ENCODE measurements at places on chromosomes 7 and 10. TPM values are rescaled to one million over a fixed set of nuclear protein-coding genes. Genes with fewer than 3 reads are reported as not detected.
A peak's percentile ranks its signal among the peaks of the same experiment; 100 is the strongest.

GRCh38 chr10:78905957-78906308 is 162.8 kb upstream of the ZMIZ1 start:
- DNase-seq: no peak

DNA sequence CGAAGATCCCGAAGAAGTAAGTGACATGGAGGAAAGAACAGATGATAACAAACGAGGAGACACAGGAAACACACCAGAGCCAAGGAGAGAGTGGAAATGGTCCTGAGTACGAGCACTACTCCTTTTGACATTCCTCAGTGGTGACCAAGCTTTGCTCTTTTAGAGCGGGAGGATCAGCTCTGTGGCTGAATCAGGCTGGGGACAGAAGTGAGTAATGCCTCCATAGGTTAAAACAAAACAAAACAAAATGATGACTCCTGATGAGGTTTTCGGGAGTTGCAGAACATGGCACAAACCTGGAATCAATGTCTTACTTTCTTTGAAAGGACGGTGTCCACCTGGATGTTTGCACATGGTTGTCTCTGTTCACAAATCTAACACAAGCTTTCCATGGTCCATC is 30.3 kb upstream of the TCF7L2 start:
- DNase-seq: peak; percentile 90

- no peak for DNase-seq
Measured at GRCh38 chr7:136326045-136326609, 349.0 kb upstream of the MTPN start.

- no peak for DNase-seq
Measured at GRCh38 chr10:74307061-74307651, 156.1 kb downstream of the ADK start.

GRCh38 chr7:136640977-136641376 is 227.5 kb upstream of the CHRM2 start:
- no peak for DNase-seq

DNA sequence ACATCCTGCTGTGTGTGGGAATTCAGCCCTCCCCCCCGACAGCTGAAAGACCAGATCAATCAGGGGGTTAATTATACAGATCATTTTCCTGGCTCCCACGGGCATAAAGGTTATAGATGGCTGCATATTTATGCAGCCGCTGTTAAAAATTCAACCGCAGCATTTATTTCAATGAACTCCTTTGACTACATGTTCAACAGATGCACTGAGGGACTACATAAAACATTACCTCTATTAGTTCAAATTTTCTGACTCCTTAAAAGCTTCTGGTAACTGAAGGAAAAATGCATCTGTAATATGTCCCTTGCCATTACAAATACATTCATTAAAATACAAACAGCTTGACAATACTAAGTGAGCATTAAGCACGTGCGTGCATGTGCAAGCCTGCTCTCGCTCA is 49.7 kb upstream of the YAE1 start:
- DNase-seq: no peak

- DNase-seq: peak; percentile 39
Measured at GRCh38 chr10:116385994-116386809, 41.4 kb upstream of the PNLIPRP3 start.

GRCh38 chr10:122132882-122133565 is 138.1 kb upstream of the BTBD16 start:
- no peak for DNase-seq

GRCh38 chr7:1150400-1151002 is 9.5 kb downstream of the ZFAND2A start:
- DNase-seq: no peak

DNA sequence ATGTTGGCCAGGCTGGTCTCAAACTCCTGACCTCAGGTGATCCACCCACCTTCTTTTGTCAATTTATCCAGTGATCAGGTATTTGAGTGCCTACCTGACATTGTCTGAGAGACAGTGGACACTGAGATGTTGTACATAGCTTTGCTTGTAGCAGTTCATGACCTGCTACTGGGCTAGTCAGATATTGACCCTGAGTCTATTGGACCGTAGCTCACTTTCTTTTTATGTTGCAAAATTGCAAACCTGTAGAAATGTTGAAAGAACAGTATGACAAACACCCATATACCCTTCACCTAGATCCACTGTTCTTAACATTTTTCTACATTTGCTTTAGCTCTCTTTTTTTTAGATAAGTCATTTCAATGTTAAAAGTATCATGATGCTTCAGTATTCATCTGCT is 410.4 kb upstream of the GALNT17 start:
- DNase-seq: no peak

- no peak for DNase-seq
Measured at GRCh38 chr10:85596389-85596788, 770.2 kb downstream of the GRID1 start.

DNA sequence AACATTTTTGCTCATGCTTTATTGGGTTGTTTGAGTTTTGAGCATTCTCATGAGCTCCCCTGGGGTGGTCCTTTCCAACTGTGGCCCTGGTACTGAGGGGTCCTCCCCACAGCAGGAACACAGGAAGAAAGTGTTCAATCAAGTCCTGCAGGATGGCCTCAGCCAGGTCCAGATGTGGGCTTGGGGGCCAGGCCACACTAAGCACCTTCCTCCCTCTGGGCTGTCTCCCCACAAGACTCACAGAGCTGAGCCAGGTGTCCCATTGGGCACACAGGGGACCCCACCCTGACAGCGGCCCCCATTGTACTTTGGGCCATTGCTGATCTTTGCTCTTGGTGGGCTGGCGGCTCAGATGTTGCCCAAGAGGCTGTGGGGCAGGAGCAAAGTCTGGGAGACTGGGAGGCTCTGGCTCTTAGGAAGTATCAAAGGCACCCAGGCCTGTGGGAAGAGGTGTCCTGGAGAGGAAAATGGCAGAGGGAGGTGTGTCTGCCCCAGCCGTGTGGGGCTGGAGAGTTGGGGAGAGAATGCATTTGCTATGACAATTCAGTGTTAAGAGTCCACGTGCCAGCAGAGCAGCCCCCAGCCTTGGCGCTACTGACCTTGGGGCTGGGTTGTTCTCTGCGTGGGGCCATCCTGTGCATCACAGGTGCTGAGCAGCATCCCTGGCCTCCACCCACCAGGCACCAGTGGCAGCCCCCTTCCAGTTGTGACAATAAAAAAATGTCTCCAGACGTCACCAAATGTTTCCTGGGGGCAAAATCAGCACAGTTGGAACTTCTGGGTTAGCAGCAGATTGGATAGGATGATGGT is 17.8 kb downstream of the SCART1 start:
- DNase-seq: no peak

DNA sequence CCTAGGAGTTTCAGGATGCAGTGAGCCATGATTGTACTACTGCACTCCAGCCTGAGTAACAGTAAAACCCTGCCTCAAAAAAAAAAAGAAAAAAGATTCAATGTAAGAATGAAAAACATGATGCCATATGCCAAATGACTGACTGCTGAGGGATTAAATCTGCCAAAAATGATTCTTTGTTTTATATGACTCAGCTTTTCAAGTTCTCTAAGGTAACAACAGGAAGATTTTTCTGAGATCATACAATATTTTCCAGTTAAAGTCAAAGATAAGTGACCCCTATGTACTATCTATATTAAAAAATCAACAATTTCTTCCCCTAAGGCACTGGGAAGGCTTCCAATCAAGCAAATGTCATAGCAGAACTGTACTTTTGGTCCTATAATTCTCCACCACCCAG is 271.2 kb upstream of the IMMP2L start:
- peak; percentile 60 for DNase-seq

GRCh38 chr7:139791316-139791715 is 13.5 kb upstream of the HIPK2 start:
- no peak for DNase-seq

DNA sequence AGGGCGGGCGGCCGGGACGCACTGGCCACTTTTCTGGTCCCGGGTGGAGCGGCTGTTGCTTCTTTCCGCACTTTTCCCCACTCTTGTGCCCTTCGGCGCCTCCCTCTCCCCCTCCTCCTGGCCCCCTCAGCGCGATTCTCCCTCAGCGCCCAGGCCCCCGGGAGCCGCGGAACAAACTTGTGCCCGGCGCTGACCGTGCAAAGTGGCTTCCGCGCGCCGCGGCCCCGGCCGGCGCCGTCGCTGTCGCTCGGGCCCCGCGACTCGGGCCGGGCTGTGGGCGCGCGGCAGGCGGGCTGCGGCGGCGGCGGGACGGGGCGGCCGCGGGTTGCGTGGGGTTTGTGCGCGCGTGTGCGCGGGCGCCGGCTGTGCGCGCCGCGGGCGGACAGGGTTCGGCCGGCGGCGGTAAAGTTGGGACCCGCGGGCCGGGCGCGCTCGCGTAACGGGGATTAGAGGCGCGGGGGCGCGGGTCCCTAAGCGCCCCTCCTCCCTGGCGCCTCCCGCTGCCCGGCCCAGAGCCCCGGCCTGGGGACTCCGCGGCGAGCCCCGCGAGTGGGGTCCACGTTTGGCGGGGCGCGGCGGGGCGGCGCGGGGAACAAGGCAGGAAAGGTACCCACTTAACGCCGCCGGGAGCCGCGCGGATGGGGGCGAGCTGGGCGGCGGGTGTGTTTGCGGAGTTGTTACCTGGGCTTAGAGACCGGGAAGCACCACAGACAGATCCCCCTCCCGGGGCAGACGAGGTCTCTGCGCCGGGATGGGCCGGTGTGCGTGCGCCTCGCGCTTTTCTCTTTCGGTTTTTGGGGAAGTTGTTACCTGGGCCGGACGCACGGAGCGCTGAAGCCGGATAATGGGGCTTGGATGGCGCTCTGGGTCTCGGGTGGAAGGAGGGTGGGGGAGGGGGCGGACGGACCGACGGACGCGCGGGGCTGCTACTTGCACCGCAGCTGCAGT is 860 bp downstream of the ZEB1 start:
- DNase-seq: peak; percentile 36

DNA sequence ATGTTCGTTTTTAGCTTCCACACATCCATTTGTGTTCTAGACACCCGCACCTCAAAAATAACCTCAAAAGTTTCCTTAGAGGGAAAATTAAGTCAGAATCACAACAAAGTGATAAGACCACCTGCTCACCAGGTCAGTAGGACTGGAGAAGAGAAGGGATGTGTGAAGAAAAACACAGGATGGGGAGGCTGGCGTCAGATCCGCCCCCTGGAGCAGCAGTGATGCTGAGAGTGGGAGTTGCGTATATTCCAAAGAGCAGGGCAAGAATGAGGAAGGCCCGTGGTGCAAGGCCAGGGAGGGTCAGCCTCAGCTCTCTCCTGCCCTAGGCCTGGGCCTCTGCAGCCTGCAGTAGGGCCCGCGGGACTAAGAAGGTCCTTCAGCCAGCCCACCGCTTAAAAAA is 28.7 kb downstream of the CRTAC1 start:
- no peak for DNase-seq

GRCh38 chr10:101228153-101228965 is 904 bp downstream of the LBX1 start:
- no peak for DNase-seq

GRCh38 chr10:119396008-119396708 is 146.4 kb downstream of the RGS10 start:
- DNase-seq: no peak

GRCh38 chr7:100466653-100467605 is 2.9 kb upstream of the SPACDR start:
- no peak for DNase-seq

- no peak for DNase-seq
Measured at GRCh38 chr10:88409236-88409635, 173.9 kb downstream of the RNLS start.

DNA sequence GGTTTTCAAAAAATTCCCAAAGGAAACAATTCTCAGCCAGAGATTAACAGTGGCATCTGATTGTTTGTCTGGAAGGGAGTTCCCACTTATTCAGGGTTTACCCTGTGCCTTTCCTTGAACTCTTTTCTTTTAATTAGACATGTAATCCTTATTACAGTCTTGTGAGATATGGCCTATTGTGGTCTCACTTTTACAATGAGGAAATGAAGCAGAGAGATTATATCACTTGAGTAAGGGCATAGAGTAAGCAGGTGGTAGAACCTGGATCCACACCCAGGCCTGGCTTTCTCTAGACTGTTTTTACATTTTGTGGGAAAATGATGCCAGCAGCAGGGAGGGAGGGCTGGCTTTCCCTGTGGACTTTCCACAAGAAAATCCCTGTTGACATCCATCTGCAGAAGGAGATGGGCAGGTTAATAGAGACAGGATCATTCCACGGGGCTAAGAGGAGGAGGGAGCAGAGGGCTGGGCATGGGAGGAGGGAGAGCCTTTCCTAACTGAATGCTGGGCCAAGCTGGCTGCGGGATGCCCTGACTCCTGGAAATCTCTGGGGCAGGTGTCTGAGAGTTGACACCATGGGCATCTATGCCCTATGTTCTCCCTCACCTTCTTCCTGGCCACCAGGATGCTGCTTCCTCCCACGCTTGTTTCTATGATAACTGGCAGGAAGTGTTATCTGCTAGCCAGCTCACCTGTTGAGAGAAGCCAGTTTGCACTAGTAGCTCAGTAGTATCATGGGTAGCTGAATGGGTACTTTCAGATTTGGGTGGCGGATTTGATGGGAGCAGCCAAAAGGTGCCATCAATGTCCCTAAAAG is 28.7 kb upstream of the ARHGAP22 start:
- DNase-seq: no peak

- no peak for DNase-seq
Measured at GRCh38 chr10:7007600-7008190, 403.1 kb downstream of the SFMBT2 start.

DNA sequence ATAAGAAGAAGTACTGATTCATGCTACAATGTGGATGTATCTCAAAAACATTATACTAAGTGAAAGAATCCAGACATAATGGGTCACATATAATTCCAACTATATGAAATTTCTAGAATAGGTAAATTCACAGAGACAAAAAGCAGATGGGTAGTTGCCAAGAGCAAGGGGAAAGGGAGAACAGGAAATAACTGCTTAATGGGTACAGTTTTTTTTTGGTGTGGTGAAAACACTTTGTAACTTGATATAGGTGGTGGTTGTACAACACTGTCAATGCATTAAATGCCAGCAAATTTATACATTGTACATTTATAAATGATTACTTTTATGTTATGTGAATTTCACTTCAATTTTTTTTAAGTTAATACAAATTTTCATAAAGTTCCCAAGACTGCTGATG is 19.4 kb upstream of the LRRN3 start:
- DNase-seq: no peak

GRCh38 chr7:732094-732541 is 5.0 kb upstream of the PRKAR1B start:
- DNase-seq: peak; percentile 19

GRCh38 chr7:158443688-158444483 is 143.7 kb downstream of the PTPRN2 start:
- no peak for DNase-seq

DNA sequence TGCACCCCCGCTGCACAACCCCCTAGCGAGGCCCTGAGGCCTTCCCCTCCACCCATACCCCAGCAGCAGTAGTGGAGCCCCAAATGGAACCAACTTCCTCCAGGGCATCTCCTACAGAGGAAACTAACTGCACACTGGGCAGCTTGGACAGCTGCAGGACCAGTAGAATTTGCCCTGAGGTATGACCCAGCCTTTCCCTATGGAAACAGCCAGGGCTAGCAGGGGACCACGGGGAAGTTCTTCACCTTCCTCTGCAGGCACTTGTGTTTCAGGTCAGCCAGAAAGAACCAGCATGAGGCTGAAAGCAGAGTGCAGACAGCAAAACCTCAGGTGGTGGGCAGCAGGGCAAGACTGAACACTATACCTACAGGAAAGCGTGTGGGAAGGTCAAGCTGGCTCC is 5.7 kb upstream of the EEPD1 start:
- DNase-seq: no peak

Gene CLDN4
- total RNA-seq: 1.1 TPM

Gene FAM170B
- total RNA-seq: not detected

Gene ASIC3
- 0.20 TPM for total RNA-seq

Gene ZNF746
- 10.3 TPM for total RNA-seq

Gene PNLIPRP3
- total RNA-seq: not detected

Gene SORCS3
- total RNA-seq: not detected

Gene GHRHR
- not detected for total RNA-seq

Gene NKX2-3
- 0.12 TPM for total RNA-seq

Gene TFR2
- 1.6 TPM for total RNA-seq
